NCI-H510A treated with DMSO at 0.1 percent for 48 hours (cell line): ENCODE measurements at places on chromosomes 2 and 18.

DNA sequence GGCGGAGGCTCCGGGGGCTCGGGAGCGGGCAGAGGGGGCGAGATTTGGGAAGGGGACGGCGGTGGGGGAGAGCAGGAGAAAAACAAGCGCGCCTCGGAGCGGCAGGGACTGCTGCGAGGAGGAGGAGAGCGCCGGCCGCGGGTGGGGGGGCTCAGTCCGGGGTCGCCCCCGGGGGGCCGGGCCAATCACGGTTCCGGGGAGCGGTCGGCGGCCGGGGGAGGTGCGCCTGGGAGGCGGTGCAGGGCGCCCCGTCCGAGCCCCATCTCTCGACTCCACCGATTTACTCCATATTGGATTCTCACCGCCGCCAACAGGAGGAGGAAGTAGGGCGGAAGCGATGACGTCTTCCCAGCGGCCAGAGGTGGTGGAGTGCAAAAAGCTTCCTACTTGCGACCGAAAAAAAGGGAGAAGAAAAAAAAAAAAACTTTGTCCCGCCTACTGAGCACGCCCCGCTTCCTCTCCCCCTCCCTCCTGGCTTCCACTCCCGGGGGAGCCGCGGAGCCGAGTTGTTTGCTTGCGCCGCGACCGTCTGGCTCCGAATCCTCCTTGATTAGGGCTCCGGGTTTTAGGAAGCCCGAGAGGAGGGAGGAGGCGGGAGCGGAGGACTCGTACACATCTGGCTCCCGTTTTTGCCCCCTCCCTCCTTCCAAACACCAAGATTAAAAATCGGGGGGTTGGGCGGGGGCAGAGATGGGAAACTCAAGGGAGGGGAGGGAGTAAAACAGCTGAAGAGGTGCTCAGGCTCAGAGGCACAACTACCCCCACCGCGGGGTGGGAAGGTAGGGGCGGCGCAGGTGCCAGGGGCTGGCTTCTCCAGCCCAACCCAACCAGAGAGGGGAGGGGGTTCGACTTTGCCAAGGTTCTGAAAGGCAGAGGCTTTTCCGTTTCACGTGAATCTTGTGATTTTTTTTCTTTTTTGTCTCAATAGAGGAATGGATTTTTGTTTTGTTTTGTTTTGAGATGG, at the start of gene SPRED2:
Gene SPRED2, minus strand, starts transcription at position 373 of the 964 bp plus-strand sequence. CDS start 612 bp downstream, outside the sequence.
- peak; percentile 77 for DNase-seq

GRCh38 chr2:167697194-167697593, 550.2 kb downstream of the STK39 start:
- DNase-seq, result no peak

DNA sequence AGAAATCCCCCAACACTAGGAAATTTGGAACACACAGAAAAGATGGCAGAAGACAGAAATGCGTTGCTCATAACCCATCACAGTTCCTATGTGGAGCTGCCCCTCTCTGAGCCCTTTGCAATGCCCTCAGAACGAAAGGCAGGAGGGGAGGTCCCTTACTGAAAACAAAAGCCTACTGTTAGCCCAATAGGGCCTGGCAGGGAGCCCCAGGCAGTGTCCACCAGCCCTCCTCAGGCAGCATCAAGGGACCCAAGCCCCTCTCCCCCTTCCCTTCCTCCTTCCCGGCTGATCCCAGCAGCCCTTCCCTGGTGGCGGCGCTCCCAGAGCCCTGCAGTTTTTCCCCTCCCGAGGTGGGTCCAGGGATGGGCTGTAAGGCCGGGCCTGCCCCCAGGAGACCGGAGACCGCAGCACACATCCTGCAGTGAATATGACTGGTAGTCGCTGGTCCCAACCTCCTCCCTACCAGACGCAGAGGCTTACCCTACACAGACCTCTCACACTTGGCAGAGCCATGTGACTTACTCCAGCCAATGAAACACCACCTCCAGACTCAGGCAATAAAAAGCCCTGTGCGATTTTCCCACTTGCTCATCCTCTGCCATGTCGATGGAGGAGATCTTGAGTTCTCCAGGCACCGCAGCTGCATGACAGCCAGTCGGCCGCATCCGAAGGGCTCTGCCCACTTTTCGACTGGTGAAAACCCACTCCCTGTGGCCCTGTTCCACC, 19.4 kb upstream of the DUSP2 start:
- peak; percentile 19 for DNase-seq

DNA sequence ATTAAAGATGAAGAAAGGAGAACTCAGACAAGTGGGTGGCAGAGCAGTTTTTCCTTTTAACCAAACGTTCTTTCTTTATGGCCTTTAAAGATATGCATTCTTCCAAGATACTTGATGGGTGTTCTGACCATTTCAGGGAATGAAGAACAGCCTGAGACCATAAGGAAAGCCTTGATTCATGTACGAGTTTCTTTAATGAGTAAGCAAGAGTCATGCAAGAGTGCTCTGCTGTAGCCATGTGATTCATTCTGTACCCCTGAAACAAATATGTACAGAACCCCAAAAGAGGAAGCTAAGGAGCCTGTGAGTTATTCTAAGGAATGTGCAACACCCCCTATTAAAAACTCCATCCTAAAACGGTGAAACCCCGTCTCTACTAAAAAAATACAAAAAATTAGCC, 372.8 kb downstream of the MTX2 start:
- DNase-seq, result no peak

GRCh38 chr18:7617738-7618422, 50.8 kb downstream of the PTPRM start:
- no peak for DNase-seq

DNA sequence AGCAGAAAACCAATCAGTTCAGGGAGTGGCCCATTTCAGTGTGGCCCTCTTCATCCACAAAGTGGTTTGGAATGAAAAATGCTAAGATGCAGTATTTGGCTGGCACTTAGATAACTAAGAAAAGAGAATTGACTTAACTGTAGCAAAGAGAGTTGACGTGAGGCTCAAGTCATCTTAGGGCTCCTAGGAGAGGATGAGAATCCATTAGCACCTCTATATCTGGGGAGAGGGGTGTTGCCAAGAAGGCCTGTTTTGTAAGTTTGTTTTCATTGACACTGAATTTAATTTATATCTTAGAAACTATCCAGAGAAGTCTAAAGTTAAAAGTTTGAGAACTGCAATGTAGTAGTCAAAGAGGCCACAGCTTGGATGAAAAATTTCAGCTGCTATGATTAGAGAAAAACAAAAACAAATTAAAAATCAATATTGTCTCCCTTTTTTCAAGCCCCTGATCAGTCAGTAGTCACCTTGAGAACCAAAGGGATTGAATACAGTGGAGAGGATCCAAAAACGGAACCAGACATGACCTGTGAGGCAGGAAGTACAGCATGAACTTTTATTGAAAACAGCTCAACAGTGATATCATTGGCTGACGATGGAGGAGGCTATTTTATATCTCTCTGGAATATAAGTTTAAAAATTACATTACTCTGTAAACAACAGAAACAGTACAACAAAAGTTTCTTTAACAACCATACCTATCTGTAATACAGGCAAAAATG, 52.7 kb downstream of the PHLPP1 start:
- DNase-seq, result no peak

GRCh38 chr18:51278045-51278649, 80.7 kb upstream of the MEX3C start:
- DNase-seq, result peak; percentile 13

DNA sequence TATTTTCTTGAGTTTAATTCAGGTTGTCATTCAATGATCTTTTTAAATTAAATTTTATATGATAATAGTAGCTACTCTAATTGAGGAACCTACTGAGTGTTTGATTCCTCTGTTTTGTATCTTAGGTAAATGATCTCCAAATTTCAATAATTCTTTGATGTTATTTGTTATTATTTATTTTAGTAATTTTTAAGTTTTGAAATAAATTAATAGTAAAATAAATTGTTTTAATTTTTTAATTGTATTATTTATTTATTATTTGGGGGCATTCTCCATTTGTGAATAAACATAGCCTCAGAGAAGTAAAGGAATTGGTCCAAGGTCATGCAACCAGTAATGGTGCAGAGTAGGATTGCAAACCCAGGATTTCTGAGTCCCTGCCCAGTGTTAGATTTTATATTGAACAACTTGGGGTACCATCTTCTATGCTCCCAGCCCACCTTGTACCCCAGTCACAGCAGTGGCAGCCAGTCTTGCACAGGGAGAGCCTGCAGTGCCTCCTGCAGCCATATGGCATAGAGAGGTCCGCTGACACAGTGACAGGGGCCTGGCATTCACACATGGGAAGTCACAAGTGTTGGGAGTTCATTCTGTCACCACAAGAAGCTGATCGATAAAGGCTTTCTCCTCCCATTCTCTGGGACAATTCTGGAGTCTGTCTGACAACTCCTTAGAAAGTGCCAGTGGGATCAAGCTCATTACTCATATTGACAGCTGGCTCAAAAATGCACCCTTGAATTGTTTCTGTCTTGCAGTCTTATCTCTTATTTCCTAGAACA, 110.0 kb upstream of the ETAA1 start:
- DNase-seq, result no peak

GRCh38 chr2:161199912-161200701, 39.9 kb downstream of the TANK start:
- DNase-seq, result no peak

- DNase-seq, result no peak
These were observed 7.7 kb upstream of the AMMECR1L start for GRCh38 chr2:127893494-127893893.

- no peak for DNase-seq
These were observed 37.6 kb downstream of the ALPK2 start for GRCh38 chr18:58591286-58591685.

GRCh38 chr2:64562148-64562784, 38.1 kb downstream of the AFTPH start:
- peak; percentile 49 for DNase-seq

- DNase-seq, result no peak
These were observed 92.7 kb downstream of the MRO start for GRCh38 chr18:50726960-50727589.

DNA sequence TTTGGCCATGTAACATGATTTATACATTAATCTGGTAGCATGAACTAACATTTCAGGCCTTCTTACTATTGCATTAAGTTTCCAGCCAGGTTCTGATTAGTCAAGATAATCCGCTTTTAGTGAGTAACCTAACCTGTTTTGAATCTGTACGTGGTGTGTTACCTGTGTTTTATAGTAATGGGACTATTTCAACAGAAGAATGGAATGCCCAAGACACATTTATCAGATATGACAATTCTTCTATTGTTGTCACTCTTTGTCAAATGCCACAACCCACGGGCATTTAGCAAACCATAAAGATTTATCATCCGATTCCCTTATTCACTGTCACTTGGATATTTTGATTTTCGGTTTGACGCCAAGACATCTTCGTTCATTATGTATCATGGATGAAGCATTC, 117.9 kb downstream of the ETAA1 start:
- no peak for DNase-seq

- DNase-seq, result no peak
These were observed 291.0 kb upstream of the DOK6 start for GRCh38 chr18:69109686-69110085.

GRCh38 chr2:158681816-158682215, 113.3 kb upstream of the DAPL1 start:
- no peak for DNase-seq

DNA sequence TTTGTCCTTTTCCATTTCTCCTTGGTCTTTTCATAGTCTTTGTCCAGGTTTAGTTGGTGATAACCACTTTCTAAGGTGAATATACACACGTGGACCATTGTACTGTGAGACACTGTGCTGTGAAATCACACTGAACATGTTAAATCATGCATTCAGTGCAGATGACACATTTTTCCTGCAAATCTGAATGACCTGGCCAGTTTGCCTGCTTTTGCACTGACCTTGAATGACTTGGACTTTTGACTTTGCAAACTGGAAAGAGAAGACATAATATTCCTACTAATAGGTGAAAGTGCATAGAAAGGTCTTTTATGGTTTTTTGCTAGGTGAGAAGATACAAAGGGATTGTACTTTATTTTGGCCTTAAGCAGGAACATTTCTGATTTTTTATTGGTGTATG, 21.7 kb upstream of the PHLPP1 start:
- no peak for DNase-seq

DNA sequence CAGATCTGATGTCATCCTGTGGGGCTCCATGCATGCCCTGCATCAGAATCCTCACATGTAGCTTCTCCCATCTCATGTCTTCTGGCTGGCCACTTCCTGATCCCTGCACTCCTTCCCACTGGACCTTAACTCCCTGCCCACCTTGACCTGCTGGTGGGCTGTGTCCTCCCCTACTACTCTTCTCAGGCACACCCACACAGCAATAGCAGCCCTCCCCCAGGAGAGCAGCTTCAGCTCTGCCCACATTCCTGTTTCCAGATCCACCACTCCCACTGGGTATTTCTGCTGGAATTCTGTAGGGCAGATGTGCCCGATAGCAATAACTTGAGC, 137.0 kb upstream of the HS6ST1 start:
- no peak for DNase-seq

DNA sequence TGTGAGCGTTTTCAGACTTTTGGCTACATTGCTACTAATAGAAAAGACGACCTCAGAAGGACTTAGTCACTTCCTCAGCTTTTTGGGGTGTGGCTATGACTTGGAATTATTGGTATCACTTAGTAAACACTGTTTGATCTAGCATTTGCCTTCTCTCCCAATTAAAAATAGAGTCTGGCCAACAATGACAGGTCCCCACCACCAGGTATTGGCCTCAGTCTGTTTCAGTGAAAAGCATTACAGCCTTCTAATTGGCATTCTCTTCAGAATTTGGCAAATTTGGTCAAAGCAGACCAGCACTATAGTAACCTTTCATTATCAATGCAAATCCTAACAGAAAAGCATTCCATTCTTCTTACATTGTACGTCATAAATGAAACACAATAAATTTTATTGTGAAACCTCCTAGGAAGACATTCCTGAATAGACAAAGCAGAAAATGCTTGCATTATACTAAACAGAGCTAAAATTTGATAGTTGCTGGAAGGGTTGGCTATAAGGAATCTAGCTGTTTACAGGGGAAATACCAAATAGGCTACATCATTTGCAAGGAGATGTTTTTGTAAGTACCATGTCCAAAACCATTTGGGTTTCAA, 613.9 kb downstream of the IRS1 start:
- no peak for DNase-seq

GRCh38 chr2:72937356-72937669, 20.0 kb downstream of the EMX1 start:
- DNase-seq, result peak; percentile 28
